T-helper 22 cell (primary cell): ENCODE measurements at places on chromosomes 5 and 9.

DNA sequence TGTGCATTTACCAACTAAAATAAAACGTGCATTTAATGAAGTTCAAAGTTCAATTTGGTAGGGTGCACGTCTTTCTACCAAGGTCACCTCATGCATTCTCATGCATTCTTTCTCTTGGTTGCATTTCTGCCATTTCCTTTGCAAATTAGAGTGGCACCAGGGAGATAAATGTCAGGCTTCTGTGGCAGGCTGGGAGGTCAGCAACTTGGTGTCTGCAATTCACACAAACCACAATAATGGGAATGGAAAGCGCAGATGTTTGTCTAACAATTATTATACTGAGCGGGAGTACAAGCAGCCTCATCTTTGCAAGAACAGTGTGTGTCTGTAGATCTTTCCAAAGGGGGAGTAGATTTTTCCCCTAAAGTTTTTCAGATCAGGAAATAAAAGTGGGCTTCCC is 411.7 kb downstream of the DMRT2 start:
- no peak for DNase-seq

GRCh38 chr5:16791904-16792597 is 144.0 kb downstream of the MYO10 start:
- DNase-seq: no peak

DNA sequence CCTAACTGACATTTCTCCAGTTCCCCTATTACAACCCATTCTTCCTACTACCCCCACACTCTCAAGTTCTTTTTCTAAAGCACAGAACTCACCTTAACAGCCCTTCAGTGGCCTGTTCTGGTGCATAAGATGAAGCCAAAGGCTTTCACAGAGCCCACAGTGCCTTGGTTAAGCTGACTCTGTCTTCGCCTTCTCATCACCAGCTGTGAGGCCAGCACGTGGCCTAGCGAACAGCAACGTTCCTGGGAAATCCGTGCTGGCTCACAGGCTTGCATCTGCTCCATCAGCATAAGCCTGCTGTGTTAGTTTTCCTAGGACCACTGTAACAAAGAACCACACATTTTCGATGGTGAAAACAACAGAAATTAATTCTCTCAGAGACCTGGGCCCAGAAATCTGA is 67.9 kb upstream of the LPAR1 start:
- DNase-seq: no peak

DNA sequence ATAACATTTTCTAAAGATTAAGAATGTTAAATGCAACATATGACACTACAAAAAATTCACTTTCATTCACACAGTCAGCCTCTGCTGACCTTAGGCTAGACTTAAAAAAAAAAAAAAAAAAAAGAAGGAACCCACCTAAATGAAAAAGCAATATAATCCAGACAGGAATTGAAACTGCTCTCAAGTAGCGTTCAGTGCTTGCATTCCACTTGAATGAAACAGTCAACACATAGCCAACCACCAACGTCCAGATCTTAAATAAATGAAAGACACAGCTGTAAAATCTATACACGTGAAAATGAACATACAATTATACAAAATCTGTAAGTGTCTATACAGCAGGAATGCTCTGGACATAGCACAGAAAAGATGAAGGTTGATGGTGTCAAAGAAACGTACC is 11.4 kb downstream of the TMEM245 start:
- DNase-seq: no peak

- no peak for DNase-seq
Observed at GRCh38 chr5:67193439-67193807, 3.2 kb downstream of the CD180 start.
